ENCODE measurements at places on chromosomes 7 and 10.
A peak's percentile ranks its signal among the peaks of the same experiment; 100 is the strongest.

GRCh38 chr7:108860615-108861014 lies 290.9 kb downstream of the DNAJB9 start:
- H3K4me1 ChIP-seq = no peaks in the 10 kb centered on the region
- H3K4me3 ChIP-seq = no peak overlapping the region
- no peak overlapping the region for H3K27ac ChIP-seq
- H3K27me3 ChIP-seq = no peaks in the 10 kb centered on the region
- H3K36me3 ChIP-seq = no peaks in the 10 kb centered on the region

DNA sequence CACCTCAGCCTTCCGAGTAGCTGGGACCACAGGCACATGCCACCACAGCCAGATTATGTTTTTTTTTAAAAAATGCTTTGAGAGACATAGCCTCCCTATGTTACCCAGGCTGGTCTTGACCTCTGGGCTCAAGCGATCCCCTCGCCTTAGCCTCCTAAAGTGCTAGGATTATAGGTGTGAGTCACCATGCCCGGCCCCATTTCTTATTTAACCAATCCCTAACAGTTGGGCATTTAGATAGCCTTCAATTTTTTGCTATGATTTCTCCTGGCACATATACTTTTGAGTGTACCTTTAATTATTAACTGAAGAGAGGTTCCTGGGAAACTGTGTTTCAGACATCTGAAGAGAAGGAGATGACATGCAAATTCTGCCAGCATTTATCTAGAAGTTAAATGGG lies 22.6 kb upstream of the AUTS2 start:
- H3K27ac ChIP-seq = no peak overlapping the region
- H3K4me1 ChIP-seq = no peaks in the 10 kb centered on the region
- DNase-seq = no peak
- H3K36me3 ChIP-seq = no peaks in the 10 kb centered on the region
- H3K27me3 ChIP-seq = no peaks in the 10 kb centered on the region

DNA sequence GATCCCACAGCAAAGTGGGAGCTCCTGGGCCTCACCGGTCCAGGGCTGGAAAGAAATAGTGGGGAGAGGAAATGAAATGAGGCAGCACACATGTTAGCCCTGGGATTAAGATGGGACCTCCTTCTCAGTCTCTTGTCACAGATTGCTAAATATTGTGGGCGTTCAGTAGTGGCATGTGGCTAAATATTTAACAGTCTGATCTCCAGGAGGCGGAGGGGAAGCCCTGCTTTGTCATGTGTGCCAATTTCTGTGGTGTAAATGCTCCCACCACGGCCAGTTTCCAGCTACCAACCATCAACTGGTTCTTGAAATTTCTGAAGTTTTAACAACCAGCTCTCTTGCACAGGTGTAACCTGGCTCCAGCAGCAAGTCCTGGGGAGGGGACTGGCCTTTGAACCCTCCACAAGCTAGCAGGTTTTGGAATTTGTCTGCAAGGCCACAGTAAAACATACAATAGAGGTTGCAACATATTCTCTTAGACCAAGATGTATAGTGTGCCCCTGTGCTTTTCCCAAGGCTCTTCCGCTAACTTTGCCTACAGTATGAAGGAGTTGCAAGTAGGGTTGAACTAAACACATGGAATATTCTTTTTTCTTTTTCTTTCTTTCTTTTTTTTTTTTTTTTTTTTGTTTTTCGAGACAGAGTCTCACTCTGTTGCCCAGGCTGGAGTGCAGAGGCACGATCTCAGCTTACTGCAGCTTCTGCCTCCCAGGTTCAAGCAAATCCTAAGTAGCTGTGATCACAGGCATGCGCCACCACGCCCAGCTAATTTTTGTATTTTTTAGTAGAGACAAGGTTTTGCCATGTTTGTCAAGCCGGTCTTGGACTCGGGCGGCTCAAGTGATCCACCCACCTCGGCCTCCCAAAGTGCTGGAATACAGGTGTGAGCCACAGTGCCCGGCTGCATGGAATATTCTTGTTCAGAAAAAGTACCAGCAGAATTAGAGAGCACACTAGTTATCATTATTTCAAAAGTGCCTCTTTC lies 103.1 kb upstream of the PCBD1 start:
- no peaks in the 10 kb centered on the region for H3K36me3 ChIP-seq
- no peak overlapping the region for H3K27ac ChIP-seq
- no peak overlapping the region for H3K4me3 ChIP-seq
- no peak for DNase-seq
- H3K4me1 ChIP-seq = no peaks in the 10 kb centered on the region
- peaks cover 4% of the 10 kb centered on the region for H3K27me3 ChIP-seq

- no peak overlapping the region for H3K4me3 ChIP-seq
- H3K4me1 ChIP-seq = no peaks in the 10 kb centered on the region
- no peak for DNase-seq
- no peaks in the 10 kb centered on the region for H3K36me3 ChIP-seq
Measured at GRCh38 chr7:55296070-55296469, 69.1 kb upstream of the LANCL2 start.

DNA sequence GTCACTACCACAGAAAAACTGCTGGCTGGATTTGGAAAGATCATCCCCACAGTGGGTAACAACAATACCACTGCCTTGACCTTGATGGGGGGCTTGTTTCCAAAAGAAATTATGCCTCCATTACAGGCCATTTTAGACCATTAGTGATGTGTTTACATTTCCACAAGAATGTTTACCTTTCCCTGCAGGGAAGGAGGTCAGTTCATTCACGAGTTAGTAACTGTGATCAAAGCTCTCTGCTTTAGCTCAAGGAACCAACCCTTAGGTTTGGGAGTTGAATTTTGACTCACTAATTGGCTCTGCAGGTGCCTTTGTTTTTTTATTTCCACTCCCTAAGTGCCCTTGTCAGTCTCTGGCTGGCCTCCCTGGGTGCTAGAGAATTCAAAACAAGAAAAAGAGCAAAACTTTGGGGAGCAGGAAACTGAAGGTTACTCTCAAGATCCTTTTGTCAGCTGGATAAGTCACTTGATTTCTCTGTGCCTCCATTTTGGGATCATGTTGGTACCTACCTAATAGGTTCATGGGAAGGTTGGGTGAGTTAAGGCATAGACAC lies 41.1 kb upstream of the NUPR2 start:
- no peaks in the 10 kb centered on the region for H3K36me3 ChIP-seq
- no peaks in the 10 kb centered on the region for H3K4me1 ChIP-seq
- H3K4me3 ChIP-seq = no peak overlapping the region
- H3K27me3 ChIP-seq = no peaks in the 10 kb centered on the region
- no peak overlapping the region for H3K27ac ChIP-seq

GRCh38 chr7:154860621-154861375 lies 142.1 kb downstream of the PAXIP1 start:
- no peaks in the 10 kb centered on the region for H3K27me3 ChIP-seq
- H3K4me3 ChIP-seq = no peak overlapping the region
- no peak for DNase-seq
- H3K36me3 ChIP-seq = no peaks in the 10 kb centered on the region

GRCh38 chr10:98353170-98353569 lies 61.8 kb downstream of the PYROXD2 start:
- H3K36me3 ChIP-seq = no peaks in the 10 kb centered on the region
- H3K4me3 ChIP-seq = no peak overlapping the region
- H3K4me1 ChIP-seq = no peaks in the 10 kb centered on the region
- no peaks in the 10 kb centered on the region for H3K27me3 ChIP-seq

DNA sequence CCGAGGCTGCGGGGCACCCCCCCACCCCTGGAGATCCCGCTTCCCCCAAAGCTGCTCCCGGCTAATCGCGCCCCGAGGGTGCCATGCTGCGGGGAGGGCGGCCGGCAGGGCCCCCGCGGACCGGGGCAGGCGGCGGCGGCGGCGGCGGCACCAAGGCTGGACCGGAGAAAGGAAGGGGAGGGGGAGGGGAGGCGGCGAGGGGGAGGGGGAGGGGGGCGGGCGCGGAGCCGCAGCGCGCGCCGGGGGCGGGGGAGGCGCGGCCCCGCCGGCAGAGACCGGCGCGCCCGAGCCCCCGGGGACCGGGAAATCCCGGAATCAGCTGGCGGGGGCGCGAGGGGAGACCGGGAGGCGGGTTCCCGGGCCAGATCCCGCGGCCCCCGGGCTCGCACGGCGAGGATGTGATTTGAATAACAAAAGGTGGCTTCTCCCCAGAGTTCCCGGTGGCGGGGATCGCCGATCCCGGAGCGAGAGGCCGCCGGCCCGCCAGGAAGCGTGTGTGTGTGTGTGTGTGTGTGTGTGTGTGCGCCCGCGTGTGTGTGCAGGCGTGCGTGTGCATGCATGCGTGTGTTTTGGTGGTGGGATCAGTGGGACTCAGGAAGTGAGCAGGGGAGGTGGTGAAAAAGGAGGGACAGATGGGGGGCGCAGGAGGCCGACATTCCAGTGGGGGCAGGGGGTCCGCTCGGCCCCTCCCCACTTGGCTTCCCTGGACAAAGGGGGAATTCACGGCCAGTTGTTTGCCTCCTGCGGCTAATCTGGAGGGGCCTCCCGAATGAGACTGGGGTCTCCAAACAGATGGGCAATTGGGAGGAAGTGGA lies 99.5 kb downstream of the HIP1 start:
- no peaks in the 10 kb centered on the region for H3K27me3 ChIP-seq
- H3K4me1 ChIP-seq = no peaks in the 10 kb centered on the region
- peak overlapping the region; percentile 79 for H3K4me3 ChIP-seq

- no peaks in the 10 kb centered on the region for H3K36me3 ChIP-seq
- no peak for DNase-seq
- peak overlapping the region; percentile 92 for H3K27ac ChIP-seq
Measured at GRCh38 chr7:113639221-113639620, 279.6 kb downstream of the PPP1R3A start.

DNA sequence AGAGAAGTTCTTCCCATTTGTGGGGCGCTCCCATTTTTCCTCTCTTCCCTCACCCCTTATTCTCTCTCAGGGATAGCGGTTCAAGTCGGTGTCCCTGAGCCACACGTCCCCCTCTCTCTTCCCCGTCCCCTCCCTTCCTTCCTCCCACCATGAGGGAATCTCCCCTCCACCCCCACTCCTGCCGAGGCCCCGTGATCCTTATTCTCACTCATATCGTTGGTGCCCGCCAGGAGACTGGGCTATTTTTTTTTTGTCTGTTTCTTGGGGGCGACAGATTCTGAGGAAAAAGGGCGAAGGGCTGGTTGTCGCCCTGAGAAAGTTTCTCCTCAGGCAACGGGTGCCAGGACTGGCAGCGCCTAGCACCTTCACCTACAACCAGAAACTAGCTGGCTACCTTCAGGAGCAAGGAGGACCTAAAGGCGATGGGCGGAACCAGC lies 723 bp downstream of the ZCWPW1 start:
- no peaks in the 10 kb centered on the region for H3K4me1 ChIP-seq
- no peak for DNase-seq
- H3K27ac ChIP-seq = peak overlapping the region; percentile 79
- peaks cover 9% of the 10 kb centered on the region for H3K36me3 ChIP-seq
- no peaks in the 10 kb centered on the region for H3K27me3 ChIP-seq

GRCh38 chr7:151349507-151349853 lies 7.9 kb downstream of the NUB1 start:
- no peak overlapping the region for H3K4me3 ChIP-seq
- H3K4me1 ChIP-seq = no peaks in the 10 kb centered on the region

GRCh38 chr7:136389933-136390332 lies 412.8 kb upstream of the MTPN start:
- no peak overlapping the region for H3K4me3 ChIP-seq
- peaks cover 3% of the 10 kb centered on the region for H3K27me3 ChIP-seq
- H3K4me1 ChIP-seq = no peaks in the 10 kb centered on the region
- H3K36me3 ChIP-seq = no peaks in the 10 kb centered on the region
- no peak for DNase-seq

DNA sequence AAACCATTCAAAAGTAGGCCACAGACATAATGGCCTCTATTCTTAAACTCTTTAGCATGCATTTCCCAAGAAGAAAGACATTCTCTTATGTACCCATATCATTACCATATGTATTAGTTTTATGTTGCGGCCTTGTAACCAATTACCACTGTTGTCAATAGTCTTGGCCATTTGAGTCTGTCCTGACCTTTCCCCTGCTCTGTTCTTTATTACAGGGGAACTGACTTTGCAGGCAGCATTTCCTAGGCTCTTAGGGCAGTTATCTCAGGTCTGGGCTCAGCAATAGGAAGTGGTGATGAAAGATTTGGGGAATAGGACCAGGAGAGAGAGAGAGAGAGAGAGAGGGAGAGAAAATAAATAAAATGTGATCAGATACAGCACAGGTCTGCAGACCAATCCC lies 194.5 kb upstream of the LRGUK start:
- H3K36me3 ChIP-seq = no peaks in the 10 kb centered on the region
- peaks cover 9% of the 10 kb centered on the region for H3K4me1 ChIP-seq
- DNase-seq = no peak
- H3K27ac ChIP-seq = no peak overlapping the region

DNA sequence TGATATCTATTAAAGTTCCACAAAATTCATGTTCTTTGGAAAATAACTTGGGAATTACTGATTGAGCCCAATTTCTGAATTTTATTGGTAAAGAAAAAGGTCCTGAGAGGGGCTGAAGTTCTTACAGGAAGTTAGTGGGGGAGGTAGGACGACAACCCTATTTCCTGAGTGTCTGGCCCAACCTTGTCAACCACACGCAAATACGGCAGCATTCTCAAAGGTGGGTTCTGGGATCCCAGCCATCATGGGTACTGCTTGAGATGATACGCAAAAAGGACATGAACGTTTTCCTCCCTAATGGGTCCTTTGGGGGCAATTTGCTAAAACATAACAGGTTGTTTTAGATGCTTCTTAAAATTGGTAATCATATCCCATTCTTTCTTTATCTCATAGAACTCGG lies 2.7 kb upstream of the PDCD4 start:
- H3K4me3 ChIP-seq = no peak overlapping the region
- H3K36me3 ChIP-seq = no peaks in the 10 kb centered on the region
- peaks cover 26% of the 10 kb centered on the region for H3K4me1 ChIP-seq
- H3K27ac ChIP-seq = no peak overlapping the region

- peaks cover 36% of the 10 kb centered on the region for H3K4me1 ChIP-seq
- DNase-seq = no peak
- peak overlapping the region; percentile 62 for H3K27ac ChIP-seq
- H3K27me3 ChIP-seq = no peaks in the 10 kb centered on the region
Measured at GRCh38 chr10:132417257-132417910, 20.4 kb downstream of the PWWP2B start.

DNA sequence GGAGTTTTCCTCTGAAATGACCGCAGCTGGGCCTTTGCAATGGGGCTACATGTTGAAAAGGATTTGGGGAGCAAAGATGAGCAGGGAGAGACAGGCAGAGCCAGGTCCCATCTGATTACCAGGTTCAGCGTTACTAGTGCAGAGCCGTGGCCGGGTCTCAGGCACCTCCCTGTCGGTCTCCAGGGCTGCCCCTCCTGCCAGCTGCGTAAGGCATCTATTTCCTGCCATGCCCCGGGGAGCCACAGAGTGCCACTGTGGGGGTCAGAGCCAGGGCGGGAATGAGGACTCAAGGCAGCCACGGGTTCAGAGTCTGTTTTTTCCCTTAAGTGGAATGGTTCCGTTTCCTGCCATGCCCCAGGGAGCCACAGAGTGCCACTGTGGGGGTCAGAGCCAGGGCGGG lies 382.6 kb upstream of the SHH start:
- no peaks in the 10 kb centered on the region for H3K36me3 ChIP-seq
- H3K4me1 ChIP-seq = no peaks in the 10 kb centered on the region
- no peak overlapping the region for H3K4me3 ChIP-seq
- no peak overlapping the region for H3K27ac ChIP-seq

DNA sequence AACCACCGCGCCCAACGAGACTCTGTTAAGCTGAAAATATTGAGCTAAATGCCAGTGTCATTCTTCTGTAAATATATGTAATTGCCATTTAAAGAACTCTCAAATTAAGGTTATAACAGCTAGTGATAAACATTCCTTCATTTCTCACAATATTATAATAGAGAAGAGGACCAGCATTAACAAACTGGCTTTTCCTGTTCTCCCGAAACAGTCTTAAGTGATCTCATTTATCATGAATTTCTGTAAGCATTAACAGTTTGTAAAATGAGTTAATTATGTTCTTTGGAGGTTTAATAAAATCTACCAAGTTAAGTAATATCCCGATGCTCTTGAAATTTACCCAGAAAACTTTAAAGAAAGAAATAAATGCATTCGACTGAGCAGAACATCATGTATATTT lies 352.8 kb downstream of the KCNMA1 start:
- peaks cover 17% of the 10 kb centered on the region for H3K4me1 ChIP-seq
- H3K4me3 ChIP-seq = no peak overlapping the region
- H3K27me3 ChIP-seq = no peaks in the 10 kb centered on the region
- no peak for DNase-seq
- H3K27ac ChIP-seq = no peak overlapping the region

All from RWPE2 (cell line).